ENCODE measurements at places on chromosomes 2 and 18.

GRCh38 chr2:102331311-102331980, 20.1 kb downstream of the IL1RL1 start:
- DNase-seq, result no peak

DNA sequence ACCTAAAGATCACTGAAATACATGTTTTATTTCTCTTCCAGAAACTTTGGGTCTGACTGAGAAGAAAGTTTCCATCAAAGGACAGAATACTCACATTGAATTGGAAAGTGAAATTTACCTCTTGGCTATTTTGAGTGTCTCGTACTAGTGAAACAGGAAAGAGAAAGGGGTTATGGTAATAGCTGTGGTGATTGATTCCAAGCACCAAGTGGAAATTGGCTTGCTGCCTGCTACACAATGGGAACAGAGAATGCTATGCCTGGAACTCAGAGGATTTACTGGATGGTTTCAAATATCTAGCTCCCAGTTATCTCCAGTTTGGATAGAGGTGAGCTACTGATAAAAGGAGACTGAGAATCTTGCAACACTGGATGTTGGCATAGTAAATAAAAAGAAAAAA, 492.8 kb upstream of the FSIP2 start:
- no peak for DNase-seq

GRCh38 chr2:203971251-203971650, 34.7 kb downstream of the ICOS start:
- no peak for DNase-seq

GRCh38 chr2:186486651-186487647, 889 bp downstream of the ZC3H15 start:
- DNase-seq, result no peak

DNA sequence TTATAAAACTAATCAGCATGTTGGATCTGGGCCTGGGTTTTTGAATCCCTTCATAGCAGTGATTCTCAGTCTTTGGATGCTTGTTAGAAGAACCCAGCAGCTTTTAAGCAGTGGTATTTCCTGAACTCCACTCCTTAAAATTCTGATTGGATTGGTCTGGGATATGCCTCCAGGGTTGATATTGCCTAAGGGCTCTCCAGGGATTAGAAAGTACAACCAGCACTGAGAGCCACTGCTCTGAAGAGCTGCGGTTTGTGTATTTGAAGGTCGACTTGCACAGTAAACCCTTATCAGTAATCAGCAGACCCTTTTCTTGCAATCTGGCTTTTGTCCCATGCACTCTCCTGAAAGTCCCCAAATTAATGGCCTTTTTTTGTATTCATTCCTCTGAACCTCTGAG, 17.0 kb upstream of the RBMS1 start:
- no peak for DNase-seq

GRCh38 chr2:159292157-159292556, 5.7 kb upstream of the WDSUB1 start:
- DNase-seq, result no peak

DNA sequence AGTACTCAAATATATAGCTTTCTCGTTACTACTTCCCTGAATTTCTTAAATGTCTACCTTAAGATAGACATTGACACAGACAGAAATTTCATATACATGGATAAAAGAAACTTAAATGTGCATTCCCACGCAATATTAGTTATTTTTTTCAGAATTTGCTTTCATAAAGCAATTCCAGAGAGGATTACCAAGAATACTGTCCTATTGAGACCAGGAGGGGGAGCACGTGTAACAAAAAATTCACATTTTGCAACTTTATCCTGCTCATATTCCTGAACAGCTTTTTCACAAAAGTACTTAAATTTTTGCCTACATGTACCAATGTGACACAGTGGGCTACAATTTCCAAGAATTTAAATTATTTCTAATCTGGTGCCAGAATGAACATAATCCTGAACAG, 30.7 kb upstream of the ERCC3 start:
- no peak for DNase-seq

- DNase-seq, result no peak
Measured at GRCh38 chr2:65979446-65979845, 455.5 kb upstream of the MEIS1 start.

DNA sequence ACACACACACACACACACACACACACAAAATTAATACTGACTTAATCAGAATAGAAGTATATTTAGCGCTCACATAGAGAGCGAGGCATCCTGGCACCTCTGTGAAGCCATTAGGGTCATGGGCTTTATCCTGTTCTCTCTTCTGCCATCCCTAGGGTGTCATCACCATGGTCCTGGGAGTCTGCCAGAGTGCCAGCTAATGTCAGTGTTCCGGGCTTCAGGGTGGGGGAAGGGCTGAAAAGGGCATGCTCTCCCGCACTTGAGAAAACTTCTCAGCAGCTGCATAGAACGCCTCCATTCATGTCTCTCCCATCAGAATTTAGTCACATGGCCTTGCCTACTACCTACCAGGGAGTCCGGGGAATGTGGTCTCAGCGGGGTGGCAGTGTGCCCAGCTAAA, 19.7 kb upstream of the DYNC2LI1 start:
- DNase-seq, result no peak

DNA sequence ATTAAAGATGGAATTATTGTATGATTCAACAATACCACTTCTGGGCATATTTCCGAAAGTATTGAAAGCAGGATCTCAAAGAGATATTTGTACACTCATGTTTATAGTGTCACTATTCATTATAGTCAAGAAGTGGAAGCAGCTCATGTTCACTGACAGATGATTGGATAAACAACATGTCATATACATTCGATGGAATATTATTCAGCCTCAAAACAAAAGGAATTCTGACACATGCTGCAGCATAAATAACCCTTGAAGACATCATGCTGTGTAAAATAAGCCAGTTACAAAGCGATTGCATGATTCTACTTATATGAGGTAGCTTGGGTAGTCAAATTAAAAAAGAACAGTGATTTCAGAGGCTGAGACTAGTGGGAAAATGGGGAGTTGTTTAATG, 39.3 kb upstream of the PROKR1 start:
- no peak for DNase-seq

- no peak for DNase-seq
Measured at GRCh38 chr18:41593171-41593675, 361.8 kb upstream of the PIK3C3 start.

DNA sequence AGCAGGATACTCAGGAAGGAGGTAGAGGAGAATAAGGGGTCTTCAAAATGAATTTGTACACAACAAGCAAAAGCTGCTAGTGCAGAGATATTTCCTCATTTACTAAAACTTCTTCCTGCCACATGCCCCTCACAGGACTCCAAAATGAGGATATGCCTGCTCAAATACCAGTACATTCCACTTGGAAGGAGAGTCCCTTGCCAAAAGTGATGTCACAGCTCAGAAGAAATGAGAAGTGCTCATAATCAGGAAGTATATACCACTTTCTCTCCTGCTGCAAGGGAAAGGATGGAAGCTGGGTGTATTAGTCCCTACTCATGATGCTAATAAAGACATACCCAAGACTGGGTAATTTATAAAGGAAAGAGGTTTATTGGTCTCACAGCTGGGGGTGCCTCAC, 87.7 kb upstream of the FSHR start:
- DNase-seq, result no peak

- no peak for DNase-seq
Measured at GRCh38 chr18:74230922-74231714, 60.6 kb downstream of the CYB5A start.

- DNase-seq, result no peak
Measured at GRCh38 chr2:66561645-66562303, 126.8 kb downstream of the MEIS1 start.

- no peak for DNase-seq
Measured at GRCh38 chr18:42446195-42446594, 491.2 kb downstream of the PIK3C3 start.

GRCh38 chr2:236434593-236434992, 135.0 kb upstream of the ACKR3 start:
- DNase-seq, result no peak

DNA sequence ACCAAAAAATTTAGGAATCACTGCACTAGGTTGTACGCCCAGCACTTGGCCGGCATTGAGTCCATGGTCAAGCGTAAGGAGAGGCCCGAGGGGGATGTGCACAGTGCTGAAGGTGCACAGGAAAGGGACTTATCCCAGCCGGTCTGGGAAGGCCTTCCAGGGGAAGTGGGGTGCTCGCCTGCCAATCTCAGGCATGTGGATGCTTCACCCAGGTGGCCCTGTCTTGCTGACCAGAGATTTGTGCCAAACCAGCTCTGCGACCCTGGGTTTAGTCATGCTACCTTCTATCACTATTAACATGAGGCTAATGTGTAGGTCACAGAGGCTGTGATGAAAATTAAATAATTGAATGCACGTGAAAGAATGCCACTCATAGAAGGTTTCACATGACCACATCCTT, 1.7 kb upstream of the ITM2C start:
- DNase-seq, result no peak

- DNase-seq, result no peak
Measured at GRCh38 chr18:59661891-59662701, 35.1 kb downstream of the CCBE1 start.

- DNase-seq, result no peak
Measured at GRCh38 chr18:21273568-21273967, 31.5 kb downstream of the GREB1L start.

DNA sequence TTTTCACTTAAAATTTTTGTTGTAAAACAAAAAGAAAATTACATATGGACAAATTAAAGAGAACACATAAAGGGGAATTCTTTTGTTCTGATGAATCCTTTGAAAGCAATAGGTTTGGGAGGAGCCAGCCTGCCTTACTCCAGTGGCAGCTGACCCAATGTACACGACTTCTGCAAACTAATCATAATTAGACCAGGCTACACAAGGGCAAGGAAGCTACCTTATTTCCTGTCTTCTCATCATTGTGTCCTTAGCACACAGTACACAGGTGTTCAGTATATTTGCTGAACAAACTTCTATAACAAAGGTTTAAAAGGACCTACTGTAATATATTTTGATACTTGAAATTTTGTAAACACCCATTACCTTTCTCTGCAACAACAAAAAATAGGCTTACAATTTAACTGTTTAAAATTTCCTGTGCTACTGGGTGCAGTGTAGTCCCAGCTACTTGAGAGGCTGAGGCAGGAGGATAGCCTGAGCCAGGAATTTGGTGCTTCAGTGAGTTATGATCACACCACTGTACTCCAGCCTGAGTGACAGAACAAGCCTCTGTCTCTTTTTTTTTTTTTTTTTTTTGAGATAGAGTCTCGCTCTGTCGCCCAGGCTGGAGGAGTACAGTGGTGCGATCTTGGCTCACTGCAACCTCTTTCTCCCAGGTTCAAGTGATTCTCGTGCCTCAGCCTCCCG, 18.9 kb downstream of the KCNG3 start:
- no peak for DNase-seq

DNA sequence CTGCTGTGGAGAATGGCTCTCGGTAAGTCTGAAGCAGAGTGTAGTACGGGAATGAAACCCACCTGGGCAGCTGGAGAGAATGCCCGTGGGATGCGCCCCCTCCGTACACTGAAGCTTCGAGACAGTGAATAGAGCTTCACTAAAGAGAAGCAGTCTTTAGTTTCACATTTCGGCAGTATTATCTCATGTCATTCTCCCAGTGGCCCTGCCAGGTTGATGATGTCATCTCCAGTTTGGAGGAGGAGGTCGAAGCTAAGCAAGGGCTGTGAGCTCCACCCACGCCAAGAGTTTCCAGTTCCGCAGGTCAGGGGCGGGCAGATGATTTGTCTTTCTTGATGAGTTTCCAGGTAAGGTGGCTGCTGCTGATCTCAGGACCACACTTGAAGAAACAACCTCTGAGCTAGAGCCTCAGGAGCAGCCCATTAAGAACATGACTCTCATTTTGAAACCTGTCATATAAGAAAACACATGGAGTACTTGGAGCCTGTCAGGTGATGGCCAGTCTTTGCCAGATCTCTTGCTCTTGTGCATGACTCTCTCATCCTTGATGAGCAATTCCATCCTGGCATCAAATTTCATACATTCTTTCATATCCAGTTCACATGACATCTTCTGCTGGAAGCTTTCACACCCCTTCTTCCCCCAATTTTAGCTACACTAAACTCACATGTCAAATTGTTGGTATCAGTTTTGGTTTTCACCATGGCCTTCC, 475.0 kb downstream of the RNF144A start:
- DNase-seq, result no peak

DNA sequence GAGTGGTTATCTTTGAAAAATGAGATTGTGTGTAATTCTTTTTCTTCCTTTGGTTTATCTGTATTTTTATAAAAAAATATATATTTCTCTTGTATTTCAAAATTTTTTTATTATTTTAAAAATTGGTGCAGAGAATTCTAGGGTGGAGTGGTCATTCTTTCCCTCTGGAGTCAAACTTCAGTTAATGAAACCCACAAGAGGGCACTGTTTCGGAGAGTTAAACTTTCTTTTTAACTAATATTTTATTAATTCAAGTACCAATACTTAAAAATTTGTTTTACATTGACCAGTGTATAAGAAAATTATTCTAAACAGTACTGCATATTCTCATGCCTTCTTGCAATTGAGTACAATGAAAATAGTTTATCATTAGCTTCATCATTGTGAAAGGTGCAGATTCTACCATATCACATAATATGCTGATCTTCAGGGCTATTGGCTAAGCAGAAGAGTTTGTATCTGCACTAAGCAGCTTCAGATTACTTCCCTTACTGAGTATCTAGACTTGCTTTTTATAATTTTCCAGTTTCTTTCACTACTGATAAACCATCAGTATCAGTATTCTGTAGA, 50.1 kb downstream of the HS1BP3 start:
- no peak for DNase-seq

GRCh38 chr18:25038261-25038660, 313.7 kb downstream of the ZNF521 start:
- DNase-seq, result no peak

- no peak for DNase-seq
Measured at GRCh38 chr18:8717011-8717770, 11.8 kb downstream of the MTCL1 start.

DNA sequence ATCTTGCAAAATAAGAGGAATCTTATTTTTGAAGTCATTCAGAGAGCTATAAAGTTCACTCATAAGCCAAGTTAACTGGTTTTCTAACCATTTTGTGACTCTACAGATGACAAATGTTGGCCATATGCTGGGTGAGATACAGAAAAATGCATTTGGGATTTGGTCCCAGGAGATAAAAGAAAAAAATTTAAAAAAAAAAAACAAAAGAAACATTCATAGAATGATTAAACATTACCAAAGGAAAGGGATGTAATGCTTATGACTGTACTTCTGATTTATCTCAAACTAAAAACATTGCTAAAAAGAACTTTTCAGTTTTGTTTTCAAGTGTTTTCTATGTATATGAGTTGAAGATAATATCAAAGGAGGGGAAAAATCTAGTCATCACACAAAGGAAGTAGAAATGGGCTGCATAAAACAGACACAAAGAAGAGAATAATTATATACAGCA, 43.1 kb downstream of the PELI1 start:
- no peak for DNase-seq

GRCh38 chr2:37583867-37584266, 87.6 kb downstream of the CDC42EP3 start:
- no peak for DNase-seq

GRCh38 chr2:151338115-151338514, 19.3 kb upstream of the TNFAIP6 start:
- no peak for DNase-seq

DNA sequence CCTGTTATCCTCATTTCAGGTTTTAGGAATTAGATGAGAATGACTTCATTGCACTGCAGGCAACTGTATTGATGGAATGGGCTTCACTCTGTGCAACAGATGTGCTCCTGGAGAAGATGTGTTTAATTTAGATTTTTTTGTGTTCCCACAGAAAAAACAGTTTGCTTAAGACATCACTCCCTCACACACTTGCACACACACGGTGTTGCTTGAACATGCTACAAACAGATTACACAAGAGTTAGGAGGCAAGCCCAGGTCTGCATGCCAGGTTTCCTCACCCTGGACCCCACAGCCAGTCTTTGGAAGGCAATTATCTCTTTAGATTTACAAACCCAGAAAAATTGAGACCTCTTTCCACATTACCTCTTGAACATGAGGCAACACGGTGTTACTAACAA, 93.7 kb upstream of the KLHL29 start:
- DNase-seq, result no peak

Measured in thoracic aorta (tissue), 2 donors.